Small intestine (tissue), 16 donors: ENCODE measurements at places on chromosomes 11 and 22.

DNA sequence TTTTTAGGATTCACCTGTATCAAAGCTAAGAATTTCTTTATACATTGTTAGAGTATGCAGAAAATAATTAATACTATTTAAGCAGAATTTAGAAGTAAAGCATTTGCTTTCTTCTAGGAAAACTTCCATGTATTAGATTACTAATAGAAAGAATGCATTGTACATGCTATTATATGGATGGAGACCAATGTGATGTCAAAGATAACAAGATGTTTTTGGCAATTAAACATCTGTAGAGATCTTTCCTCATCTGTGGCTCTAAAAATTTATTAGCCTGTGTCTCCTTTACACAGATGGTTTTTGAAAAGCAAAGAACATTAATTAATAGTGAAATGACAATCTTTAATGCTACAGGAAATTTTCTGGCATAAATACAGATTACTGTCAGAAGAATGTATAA is 198.4 kb upstream of the CCDC179 start:
- no peak for DNase-seq

GRCh38 chr11:107490836-107491235 is 33.2 kb upstream of the CWF19L2 start:
- no peak for DNase-seq

- no peak for DNase-seq
These were observed 356.4 kb downstream of the DYNC2H1 start for GRCh38 chr11:103465555-103466140.

DNA sequence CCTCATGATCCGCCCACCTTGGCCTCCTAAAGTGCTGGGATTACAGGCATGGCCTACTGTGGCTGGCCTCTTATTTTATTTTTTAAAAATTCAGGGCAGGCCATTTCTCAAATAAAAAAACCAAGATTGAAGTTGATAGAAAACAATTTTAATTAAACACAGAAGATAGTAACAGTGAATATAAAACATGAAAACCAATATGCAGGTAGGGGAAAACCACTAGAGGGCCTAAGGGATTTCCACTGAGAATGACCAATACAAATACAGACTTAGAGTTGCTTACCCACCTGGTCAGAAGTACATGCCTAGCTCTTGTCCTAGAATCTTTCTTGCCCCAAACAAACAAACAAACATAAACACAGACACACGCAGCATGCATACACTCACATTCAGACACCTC is 1.7 kb upstream of the RTCB start:
- peak; percentile 15 for DNase-seq

- peak; percentile 28 for DNase-seq
These were observed 132.9 kb downstream of the RASSF10 start for GRCh38 chr11:13141731-13142709.

DNA sequence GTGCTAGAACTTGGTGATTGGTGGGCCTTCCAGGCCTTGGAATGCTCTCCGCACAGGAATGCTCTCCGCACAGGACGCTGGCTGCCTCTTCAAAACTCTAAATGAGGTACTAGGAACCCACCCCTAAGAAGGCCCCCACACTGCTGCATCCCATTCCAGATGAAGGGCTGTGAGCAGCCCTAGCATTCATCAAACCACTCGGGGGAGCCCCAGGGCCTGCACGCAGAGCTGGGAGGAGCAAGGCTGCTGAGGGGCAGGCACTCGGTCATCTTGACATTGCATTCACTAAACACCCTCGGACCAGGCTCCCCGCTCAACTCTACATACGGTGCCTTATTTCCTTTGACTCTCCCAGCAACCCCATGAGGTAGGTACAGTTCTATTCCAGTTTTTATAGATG is 49.2 kb upstream of the EMID1 start:
- no peak for DNase-seq

DNA sequence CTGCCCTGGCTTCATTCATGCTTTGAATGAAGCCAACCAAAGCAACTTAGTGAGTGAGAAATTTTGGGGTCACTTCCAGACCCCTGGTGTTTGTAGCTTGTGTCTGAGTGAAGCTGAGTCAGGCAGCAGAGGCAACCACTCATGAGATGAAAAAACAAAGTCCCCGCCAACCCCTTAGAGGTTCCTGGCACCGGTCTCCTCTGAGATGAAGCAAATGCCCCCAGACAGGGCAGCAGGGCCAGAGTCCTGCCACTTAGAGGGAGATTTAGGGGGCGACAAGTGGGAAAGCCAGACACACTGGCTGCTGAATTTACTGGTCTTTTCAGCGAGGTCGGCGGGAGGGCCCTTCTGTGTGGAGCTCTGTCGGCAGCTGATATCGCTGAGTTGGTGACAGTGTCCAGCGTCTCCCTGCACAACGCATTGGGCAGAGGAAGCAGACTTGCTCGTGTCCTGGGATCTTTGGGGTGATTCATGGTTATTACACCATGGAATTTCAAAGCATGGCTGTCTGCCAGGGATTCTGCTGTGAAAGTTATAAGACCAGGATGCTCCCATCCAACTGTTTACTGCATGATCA is 482.6 kb downstream of the MIAT start:
- DNase-seq = no peak

DNA sequence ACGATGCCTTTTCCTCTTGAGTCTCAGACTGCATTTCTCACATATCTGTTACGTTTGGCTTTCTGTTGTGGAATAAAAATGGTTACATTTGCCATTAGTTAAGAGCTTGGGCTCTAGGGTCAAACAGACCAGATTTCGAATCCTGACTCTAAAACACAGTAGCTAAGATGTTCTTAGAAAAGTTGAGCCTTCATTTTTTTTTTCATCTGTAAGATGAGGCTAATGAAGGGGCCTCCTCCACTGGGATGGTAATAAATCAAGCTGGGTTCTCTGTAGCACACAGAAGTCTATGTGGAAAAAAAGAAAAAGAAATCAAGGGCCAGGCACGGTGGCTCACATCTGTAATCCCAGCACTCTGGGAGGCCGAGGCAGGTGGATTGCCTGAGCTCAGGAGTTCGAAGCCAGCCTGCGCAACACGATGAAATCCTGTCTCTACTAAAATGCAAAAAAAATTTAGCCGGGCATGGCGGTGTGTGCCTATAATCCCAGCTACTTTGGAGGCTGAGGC is 49.9 kb upstream of the CAPRIN1 start:
- DNase-seq = no peak

DNA sequence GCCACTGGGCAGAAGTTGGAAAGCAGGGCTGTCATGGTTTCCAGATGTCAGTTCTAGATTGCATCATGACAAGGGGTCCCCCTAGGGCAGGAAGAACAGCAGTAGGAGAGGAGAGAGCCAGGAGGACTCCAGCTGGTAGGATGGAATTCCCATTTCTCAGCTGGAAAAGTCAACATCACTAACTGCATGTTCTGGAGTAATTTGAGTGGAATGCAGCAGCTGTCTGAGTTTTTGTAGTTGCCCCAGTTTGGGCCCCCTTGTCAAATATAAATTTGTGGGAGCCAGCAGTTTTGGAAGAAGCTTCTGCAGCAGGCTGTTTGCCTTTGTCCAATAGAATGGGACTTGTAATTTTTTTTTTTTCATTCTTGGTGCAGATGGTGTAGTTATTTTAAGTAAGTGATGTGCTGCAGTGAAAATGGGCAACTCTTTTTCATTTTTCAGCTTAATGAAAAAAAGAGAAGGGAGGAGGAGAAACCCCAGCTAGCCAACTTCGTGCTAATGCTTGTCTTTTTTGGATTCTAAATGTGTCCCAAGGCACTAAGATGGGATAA is 86.9 kb downstream of the LDLRAD3 start:
- no peak for DNase-seq

DNA sequence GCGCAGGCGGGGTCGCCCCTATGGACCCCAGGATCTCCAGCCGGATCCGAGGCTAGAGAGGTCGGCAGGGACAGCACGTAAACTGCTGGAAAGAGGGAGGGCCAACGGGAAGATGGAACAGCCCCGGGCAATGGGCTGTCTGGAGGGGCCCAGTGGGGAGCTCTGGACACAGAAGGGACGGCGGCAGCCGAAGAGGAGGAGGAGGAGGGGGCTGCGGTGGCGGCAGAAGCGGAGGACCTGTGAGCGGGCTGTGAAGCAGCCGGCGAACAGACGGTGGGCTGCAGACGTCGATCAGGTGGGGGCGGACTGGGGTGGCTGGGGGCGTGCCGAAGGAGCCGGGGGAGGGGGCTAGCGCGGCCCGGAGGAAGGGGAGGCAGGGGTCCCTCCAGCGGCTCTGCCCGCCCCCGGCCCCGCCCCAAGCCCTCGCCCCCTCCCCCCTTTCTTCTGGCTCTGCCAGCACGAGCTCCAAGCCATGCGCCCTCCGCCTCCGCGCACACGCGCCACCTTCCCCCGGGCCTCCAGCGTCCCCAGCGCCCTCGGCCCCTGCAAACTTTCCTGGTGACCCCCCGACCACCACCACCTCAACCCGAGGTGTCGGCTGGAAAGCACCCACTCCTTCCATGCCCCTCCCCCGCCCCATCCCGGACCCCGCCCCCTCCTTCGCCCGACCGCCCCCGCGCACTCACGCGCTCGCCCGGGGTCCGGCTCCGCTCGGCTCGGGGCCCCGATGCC is 432 bp downstream of the TNKS1BP1 start:
- no peak for DNase-seq

DNA sequence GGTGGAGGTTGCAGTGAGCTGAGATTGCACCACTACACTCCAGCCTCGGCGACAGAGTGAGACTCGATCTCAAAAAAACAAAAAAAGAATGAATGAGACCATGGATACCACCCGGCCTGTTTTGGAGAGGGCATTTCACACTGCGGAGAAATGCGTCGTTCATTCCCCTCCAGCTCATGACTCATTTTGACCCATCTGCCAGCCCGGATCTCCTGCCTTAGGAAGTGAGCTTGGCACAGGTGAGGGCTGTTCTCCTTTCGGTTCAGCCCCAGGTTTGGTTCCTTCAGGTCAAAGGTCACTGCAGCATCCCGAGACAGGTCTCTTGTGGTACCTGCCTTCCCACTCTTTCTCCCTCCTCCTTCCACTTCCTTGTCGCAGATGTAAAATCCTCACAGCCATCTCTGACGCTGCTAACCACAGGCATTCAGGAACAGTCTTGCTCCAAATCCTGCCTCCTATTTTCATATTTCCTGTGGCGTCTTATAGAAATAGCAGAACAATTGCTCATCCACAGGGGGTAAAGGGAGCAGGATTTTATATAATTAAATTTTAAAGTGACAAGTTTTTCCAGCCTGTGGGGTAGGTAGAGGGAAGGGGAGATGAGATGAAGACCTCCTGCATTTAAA is 517.9 kb downstream of the NTM start:
- no peak for DNase-seq

- DNase-seq = no peak
These were observed 6.4 kb downstream of the PLA2G3 start for GRCh38 chr22:31133911-31134310.

- no peak for DNase-seq
These were observed 26.3 kb downstream of the FADS2 start for GRCh38 chr11:61854206-61854895.
